RWPE2 (cell line): ENCODE measurements at places on chromosomes 3 and 15.

GRCh38 chr3:55629432-55629831 lies 142.3 kb upstream of the WNT5A start:
- DNase-seq, result no peak

GRCh38 chr3:110813541-110813940 lies 258.1 kb upstream of the NECTIN3 start:
- DNase-seq, result no peak

DNA sequence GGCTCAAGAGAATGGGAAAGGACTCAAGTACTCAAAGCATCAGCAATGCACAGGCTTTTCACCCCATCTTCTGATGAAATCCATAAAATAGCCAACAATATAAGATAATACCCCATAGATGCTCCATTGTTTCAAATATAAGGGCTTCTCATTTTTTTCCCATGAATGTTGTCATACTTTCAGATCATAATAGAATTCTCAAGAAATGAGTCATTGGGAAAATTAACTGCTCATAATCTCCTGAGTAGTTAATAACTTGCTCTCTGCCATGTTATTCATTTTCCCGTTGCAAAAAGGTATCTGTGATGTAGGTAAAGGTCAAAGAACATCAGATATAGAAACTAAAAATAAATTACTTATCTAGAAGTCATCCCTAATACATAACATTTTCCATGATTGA lies 121.9 kb downstream of the NSUN3 start:
- no peak for DNase-seq

GRCh38 chr3:188959013-188959412 lies 212.8 kb upstream of the TPRG1 start:
- no peak for DNase-seq
